Activated naive CD4-positive, alpha-beta T cell (primary cell): ENCODE measurements at places on chromosomes 16 and 17.
A peak's percentile ranks its signal among the peaks of the same experiment; 100 is the strongest.

- no peak for DNase-seq
These were observed 676.6 kb downstream of the CDH11 start for GRCh38 chr16:64445245-64445644.

GRCh38 chr17:50072925-50073324 lies 17.0 kb downstream of the ITGA3 start:
- no peak for DNase-seq

GRCh38 chr17:37065486-37066321 lies 117.0 kb downstream of the AATF start:
- no peak for DNase-seq

DNA sequence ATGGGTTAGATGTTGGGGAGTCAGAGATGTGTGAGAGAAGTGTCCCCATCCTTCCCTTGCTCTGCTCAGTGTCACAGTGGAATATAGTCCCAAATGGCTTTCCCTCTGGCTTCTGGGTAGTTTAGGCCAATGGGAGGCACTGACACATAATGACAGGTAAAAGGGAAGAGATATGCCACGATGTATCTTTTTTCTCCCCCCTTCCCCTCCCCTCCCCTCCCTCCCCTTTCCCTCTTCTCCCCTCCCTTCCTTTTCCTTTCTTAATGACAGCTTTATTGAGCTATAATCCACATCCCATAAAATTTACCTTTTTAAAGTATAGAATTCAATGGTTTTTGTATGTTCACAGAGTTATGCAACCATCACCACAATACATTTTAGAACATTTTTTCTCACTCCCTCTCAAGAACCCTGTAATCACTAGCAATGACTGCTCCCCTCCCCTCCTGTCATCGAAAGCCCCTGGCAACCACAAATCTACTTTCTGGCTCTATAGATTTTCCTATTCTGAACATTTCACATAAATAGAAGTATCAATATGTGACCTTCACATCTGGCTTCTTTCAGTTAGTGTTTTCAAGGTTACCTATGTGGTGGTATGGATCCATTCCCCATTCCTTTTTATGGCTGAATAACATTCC lies 617 bp upstream of the CCR7 start:
- DNase-seq: no peak

- DNase-seq: no peak
These were observed 147.8 kb upstream of the CA10 start for GRCh38 chr17:52306314-52306713.

DNA sequence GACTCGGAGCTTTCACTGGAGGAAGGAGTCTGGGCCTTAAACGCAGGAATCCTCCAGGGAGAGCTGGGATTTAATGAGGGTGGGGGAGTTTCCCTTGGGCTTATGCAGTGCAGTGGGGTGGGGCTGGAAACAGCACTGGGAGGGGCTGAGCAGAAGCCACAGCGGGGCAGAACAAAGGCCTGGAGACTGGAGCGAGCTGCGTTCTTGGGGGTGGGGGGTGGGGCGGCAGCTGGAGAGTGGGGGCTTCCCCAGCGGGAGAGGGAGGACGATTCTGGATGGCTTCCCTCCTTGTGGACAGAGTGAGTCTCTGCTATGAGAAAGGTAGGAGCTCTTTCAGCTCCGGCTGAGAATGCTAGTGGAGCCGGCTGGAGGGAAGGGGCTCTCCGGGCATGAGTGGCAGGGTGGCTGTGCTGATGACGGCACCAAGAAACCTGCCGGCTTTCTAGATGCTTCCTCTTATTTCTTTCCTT lies 406.0 kb downstream of the SEC14L1 start:
- DNase-seq: no peak

GRCh38 chr17:4728124-4728523 lies 3.1 kb upstream of the MED11 start:
- DNase-seq: no peak

DNA sequence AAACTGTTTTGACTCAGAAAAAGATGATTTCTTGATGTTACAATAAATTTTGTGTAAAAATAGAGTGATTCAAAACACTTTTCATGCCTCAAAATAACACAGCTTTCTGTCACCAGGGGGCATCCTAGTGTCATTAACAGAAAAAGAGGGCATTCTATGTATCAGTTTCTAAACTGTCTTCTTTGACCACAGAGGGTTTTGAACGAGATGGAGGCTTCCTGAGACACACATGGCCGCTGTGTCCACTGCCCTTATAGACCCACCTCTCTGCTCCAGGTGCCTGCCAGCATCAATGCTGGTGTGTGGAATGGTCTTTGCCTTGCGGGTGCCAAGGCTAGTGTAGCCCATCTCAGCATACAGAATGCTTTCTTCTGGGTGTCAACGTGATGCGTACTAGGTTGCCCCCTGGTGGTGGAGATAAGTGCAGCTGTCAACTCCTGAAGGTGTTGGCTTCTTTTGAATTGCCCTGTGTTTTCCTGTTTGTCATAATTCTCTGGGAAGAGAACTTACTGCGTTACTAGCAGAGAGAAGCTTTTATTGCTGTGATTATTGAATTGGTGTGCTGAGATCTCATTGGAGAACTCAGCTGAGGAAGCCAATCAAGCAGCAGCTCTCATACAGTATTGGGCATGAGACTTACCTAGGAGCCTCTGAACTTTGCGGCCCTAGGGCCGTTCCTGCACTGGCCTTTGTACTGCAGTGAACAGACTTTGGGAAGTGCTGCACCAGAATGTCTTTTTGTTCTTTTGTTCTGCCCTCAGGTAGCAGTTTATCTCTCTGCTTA lies 38.6 kb downstream of the USP10 start:
- DNase-seq: peak; percentile 22

DNA sequence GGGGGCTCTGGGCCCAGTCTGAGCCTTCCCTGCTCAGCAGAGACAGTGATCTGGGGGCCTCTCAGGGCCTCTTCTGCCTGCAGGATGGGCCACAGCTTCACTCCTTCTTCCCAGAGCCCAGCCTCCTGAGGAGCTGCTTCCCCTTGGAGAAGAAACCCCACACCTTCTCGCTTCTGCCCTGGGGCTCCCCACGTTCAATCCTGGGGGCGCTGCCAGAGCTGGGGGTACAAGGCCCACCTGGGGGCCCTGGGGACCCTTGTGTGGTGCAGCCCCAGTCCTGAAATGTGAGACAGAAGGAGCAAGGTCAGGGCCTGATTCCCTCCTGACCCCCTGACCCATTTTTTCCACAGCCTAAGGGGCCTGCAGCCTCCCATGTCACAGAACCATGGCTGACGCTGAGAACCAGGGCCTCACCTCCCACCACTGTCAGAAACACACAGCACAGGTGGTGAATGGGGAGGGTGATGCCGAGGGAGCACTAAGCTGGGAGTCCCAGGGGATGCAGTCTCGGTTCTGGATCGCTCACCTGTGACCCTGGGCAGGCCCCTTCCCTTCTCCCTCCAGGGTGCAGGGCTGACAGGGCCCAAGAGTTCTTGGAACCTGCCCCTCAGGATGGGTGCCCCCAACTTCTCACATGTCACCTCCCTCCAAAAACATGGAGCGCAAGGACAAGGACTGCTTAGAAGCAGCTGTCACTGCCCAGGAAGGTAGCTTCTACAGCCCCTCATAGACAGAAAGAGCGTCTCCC lies 21.6 kb upstream of the MPO start:
- DNase-seq: no peak

GRCh38 chr16:85601730-85602401 lies 11.3 kb upstream of the GSE1 start:
- DNase-seq: no peak

DNA sequence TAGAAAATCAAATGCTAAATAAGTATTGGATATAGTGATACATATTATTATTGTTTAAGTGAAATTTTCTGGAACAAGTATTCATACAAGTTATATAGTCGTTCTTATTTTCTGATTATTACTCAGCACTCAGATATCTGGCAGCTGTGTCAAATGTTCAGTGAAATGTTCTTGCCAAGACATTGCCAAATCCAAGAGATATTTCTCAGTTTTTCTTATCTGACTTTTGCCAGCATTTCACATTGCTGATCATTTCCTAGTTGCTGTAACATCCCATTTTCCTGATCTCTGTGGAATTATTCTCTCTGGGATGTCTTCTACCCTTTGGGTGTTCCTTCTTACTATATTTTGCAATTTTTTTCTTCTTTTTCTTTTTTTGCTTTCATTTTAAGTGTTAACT lies 262.3 kb downstream of the KIF2B start:
- no peak for DNase-seq

- DNase-seq: no peak
These were observed 38.8 kb downstream of the RPGRIP1L start for GRCh38 chr16:53664724-53665345.

- DNase-seq: no peak
These were observed 30.2 kb downstream of the TRIM25 start for GRCh38 chr17:56883616-56884015.

GRCh38 chr17:51257150-51258081 lies 2.4 kb downstream of the MBTD1 start:
- no peak for DNase-seq
